ENCODE measurements at places on chromosomes 2 and 18. TPM values are rescaled to one million over a fixed set of nuclear protein-coding genes. Genes with fewer than 3 reads are reported as not detected.

DNA sequence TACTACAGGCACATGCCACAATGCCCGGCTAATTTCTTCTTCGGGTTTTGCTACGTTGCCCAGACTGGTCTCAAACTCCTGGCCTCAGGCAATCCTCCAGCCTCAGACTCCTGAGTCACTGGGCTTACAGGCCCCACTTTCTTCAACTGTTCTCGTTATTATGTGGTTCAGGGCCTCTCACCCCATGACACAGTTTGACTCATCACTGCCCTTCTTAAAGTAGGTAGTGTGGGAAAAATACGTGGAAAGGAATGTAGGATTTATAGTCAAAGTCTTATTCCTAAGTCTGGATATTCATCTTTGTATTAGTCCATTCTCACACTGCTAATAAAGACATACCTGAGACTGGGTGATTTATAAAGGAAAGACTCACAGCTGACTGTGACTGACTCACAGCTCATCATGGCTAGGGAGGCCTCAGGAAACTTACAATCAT, 19.4 kb downstream of the CENPA start:
- no peak overlapping the region for H3K4me3 ChIP-seq
- no peak for DNase-seq
- no peaks in the 10 kb centered on the region for H3K36me3 ChIP-seq

DNA sequence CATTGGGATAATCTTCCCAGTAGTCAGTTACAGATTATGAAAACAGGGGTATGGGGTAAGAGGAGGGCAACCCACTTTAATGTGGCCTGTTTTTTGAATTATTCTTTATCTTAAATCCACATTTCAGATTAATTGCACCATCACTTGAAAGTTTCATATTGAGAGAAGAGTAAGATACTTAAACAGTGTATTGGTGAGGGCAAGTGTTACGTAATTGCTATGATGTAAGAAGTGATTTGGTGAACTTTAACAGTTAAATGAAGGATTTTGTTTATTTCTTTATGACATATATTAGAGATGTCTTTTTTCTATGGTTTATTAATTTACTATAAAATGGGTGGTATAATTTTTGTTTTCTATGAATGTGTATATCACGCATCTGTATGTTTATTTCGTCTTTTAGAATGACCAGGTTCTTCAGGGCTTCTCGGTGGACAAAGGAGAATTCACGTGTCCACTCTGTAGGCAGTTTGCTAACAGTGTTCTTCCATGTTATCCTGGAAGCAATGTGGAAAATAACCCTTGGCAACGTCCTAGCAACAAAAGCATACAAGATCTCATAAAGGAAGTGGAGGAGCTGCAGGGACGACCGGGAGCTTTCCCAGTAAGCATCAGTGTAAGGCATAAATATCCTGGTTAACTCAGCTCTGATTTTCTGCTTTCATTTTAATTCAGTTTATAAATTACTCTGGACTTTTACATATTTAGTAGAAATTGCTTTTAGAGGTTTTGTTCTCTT, 171.2 kb upstream of the MYO3B start:
- H3K27me3 ChIP-seq: no peaks in the 10 kb centered on the region
- no peaks in the 10 kb centered on the region for H3K36me3 ChIP-seq
- DNase-seq: no peak
- H3K27ac ChIP-seq: no peak overlapping the region
- H3K4me3 ChIP-seq: no peak overlapping the region
- no peaks in the 10 kb centered on the region for H3K4me1 ChIP-seq

GRCh38 chr2:8569332-8569930, 112.4 kb upstream of the ID2 start:
- no peak overlapping the region for H3K4me3 ChIP-seq
- DNase-seq: no peak
- no peak overlapping the region for H3K27ac ChIP-seq
- H3K36me3 ChIP-seq: no peaks in the 10 kb centered on the region
- no peaks in the 10 kb centered on the region for H3K4me1 ChIP-seq

DNA sequence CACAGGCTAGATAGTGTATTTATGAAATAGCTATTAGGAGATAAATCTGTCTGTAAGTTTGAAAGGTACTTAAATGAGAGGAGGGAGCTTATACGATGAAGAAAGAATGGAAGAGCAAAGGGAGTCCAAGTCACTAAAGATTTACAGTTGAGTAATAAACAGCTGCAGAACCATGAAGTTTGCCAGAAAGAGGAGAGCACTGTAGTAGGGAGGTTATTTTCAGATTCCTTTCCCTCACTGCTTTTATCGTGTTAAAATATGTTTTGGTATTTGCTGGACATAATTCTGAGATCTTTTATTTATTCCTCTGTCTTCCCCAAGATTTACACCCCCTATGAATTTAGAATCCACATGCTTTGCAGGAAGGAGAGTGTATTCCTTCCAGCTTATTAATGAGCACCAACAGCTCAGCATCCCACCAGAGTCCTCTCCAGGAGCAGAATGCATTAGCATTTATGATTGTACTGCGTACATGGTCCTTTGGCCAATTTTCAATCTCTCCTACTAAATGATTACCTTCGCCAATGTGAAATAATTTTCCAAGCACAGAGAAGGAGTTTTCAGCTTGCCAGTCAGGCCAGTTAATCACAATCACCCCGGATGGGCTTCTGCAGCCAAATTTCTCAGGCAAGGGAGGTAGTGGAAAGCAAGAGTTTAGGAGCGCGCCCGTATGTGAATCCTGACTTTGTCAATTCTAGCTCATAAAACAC, 297.0 kb downstream of the NBAS start:
- no peaks in the 10 kb centered on the region for H3K27me3 ChIP-seq
- DNase-seq: no peak
- H3K36me3 ChIP-seq: peaks cover 38% of the 10 kb centered on the region

DNA sequence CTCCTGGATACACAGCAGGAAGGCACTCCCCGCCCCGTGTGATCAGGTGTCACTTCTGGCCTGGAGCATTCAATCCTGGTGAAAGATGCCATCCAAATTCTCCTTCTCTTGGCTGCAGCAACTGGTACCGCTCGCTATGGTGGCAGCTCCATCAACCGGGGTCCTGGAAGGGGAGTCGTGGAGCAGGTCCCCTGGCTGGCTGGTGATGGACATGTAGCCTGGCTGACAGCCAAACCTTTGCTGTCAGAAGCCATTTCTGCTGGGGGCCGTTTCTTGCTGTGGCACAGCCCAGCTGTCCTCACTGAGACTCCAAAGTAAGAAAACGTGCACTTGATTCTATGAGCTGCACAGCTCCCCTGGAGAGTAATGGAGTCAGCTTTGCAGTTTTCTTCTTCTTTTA, 7.1 kb upstream of the CYS1 start:
- H3K36me3 ChIP-seq: no peaks in the 10 kb centered on the region
- no peak for DNase-seq
- H3K27ac ChIP-seq: no peak overlapping the region
- H3K27me3 ChIP-seq: no peaks in the 10 kb centered on the region
- H3K4me1 ChIP-seq: no peaks in the 10 kb centered on the region

DNA sequence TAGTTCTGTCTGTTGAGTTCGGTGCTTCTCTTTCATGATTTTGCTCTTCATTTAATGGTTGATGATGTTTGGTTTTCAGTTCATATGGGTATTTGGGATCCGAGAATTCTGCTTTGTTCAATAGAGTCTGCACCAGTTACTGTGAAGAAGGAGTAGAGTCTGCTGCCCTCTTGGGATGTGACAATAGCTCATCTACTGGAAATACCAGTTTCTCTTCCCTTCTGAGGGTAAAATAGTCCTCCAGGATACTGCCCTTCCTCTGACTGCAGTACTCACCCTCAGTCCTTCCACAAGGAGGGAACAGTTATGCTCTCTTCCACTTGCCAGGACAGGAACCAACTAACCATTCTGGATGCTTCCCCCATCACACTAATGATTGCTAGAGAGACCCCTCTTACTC, 12.5 kb upstream of the TNFAIP6 start:
- no peaks in the 10 kb centered on the region for H3K27me3 ChIP-seq
- H3K4me1 ChIP-seq: no peaks in the 10 kb centered on the region
- H3K27ac ChIP-seq: no peak overlapping the region

CD8A gene
- total RNA-seq: 1.8 TPM

- H3K27me3 ChIP-seq: no peaks in the 10 kb centered on the region
- no peak for DNase-seq
- no peaks in the 10 kb centered on the region for H3K4me1 ChIP-seq
These were observed 1005.7 kb upstream of the PIK3C3 start for GRCh38 chr18:40949114-40949950.

- H3K27me3 ChIP-seq: no peaks in the 10 kb centered on the region
- no peak overlapping the region for H3K27ac ChIP-seq
- no peak overlapping the region for H3K4me3 ChIP-seq
- DNase-seq: no peak
- H3K36me3 ChIP-seq: no peaks in the 10 kb centered on the region
- no peaks in the 10 kb centered on the region for H3K4me1 ChIP-seq
These were observed 4.4 kb upstream of the EXOC6B start for GRCh38 chr2:72830273-72830672.

DNA sequence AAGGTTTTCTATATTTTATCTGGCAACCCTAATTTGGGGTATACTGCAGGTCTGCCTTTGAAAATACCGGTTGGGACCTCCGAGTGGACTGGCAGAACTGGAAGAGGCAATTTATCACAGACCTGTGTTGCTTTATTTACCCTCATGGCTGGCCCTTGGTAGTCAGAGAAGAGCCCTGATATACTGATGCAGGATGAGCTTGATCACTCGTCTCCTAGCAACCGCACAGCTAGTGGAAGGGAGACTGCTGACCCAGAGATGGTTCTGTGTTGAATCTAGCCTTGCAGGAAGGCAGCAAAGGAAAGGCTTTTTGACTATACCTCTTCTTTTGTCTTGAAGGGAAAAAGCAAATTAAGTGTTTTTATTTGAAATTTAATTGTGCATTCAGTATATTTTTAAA, 154.7 kb downstream of the EML6 start:
- no peak overlapping the region for H3K4me3 ChIP-seq
- H3K4me1 ChIP-seq: peaks cover 4% of the 10 kb centered on the region
- DNase-seq: no peak
- H3K27ac ChIP-seq: no peak overlapping the region

GRCh38 chr2:133393895-133394294, 174.4 kb downstream of the NCKAP5 start:
- H3K36me3 ChIP-seq: no peaks in the 10 kb centered on the region
- no peak overlapping the region for H3K27ac ChIP-seq
- no peak for DNase-seq
- H3K27me3 ChIP-seq: no peaks in the 10 kb centered on the region
- H3K4me3 ChIP-seq: no peak overlapping the region

DNA sequence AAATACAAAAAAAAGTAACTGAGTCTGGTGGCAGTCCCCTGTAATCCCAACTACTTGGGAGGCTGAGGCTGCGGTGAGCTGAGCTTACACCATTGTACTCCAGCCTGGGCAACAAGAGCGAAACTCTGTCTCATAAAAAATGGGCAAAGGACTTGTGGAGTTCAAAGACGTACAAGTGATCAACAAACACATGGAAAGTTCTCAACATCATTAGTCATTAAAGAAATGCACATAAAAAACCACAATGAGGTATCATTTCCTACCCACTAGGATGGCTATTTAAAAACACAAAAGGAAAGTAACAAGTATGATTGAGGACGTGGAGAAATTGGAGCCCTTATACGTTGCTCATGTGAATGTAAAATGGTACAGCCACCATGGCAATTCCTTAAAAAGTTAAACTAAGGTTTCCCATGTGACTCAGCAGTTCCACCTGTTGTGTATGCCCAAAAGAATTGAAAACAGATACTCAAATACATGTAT, 52.3 kb downstream of the RAB10 start:
- no peak for DNase-seq
- H3K4me1 ChIP-seq: no peaks in the 10 kb centered on the region
- no peaks in the 10 kb centered on the region for H3K27me3 ChIP-seq
- no peak overlapping the region for H3K4me3 ChIP-seq

DNA sequence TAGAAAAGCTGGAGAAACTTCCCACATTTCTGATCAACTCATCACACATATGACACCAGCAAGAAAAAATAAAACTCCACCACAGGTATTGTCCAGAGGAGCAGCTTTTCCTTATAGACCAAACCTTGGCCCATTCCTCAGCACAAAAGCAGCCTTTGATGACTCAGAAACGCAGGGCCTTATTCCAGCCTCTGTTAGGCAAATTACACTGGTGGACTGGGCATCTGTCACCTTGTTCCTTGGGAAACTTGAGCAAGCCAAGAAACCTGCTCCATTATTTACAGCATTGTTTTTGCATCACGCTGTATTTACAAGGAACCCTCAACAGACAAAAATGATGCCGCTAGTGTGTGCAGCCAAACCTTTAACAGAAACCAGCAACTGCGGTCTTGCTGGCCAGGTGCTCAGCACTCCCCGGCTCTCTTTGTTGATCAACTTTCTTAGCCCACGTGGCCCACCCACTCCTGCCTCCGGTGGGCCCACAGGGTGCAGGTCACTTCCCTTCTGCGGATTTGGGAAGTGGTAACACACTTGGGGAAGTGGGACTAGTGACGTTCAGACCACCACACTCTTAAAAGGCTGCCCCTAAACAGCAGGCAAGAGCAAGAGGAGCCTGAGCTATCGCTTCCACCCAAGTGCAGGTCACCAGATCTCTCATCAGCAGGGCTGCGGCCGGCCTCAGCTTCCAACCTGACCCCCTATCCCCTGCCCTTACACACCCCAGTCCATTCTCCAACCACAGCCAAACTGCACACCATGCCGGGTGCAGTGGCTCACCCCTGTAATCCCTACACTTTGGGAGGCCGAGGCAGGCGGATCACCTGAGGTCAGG, 1.5 kb downstream of the AP1S3 start:
- H3K4me3 ChIP-seq: no peak overlapping the region
- H3K27ac ChIP-seq: no peak overlapping the region
- no peaks in the 10 kb centered on the region for H3K36me3 ChIP-seq
- no peaks in the 10 kb centered on the region for H3K4me1 ChIP-seq
- no peak for DNase-seq

DNA sequence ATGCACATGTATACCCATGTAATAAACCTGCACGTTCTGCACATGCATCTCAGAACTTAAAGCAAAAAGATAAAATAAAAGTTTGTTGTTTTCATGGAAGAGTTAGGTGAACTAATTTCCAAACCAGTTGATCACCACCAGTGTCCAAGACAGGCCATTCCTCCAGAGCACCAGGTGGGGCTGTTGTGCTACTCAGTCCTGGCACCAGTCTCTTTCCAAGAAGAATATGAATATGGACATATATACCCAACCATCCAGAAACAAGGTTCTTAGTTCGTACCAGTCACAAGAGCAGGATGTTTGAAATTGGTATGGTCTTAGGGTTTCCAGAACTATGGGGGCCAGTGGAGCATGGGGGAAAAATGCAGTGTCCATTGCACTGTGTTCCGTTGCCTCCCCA, 17.2 kb upstream of the TNP1 start:
- H3K27ac ChIP-seq: no peak overlapping the region
- no peaks in the 10 kb centered on the region for H3K4me1 ChIP-seq
- H3K36me3 ChIP-seq: no peaks in the 10 kb centered on the region
- no peak for DNase-seq
- H3K4me3 ChIP-seq: no peak overlapping the region
